ENCODE measurements at places on chromosomes 3 and 15.

GRCh38 chr15:34993877-34994276 lies 5.8 kb upstream of the ZNF770 start:
- DNase-seq: no peak

- no peak for DNase-seq
These were observed 16.7 kb upstream of the RAMAC start for GRCh38 chr15:82969353-82969752.

DNA sequence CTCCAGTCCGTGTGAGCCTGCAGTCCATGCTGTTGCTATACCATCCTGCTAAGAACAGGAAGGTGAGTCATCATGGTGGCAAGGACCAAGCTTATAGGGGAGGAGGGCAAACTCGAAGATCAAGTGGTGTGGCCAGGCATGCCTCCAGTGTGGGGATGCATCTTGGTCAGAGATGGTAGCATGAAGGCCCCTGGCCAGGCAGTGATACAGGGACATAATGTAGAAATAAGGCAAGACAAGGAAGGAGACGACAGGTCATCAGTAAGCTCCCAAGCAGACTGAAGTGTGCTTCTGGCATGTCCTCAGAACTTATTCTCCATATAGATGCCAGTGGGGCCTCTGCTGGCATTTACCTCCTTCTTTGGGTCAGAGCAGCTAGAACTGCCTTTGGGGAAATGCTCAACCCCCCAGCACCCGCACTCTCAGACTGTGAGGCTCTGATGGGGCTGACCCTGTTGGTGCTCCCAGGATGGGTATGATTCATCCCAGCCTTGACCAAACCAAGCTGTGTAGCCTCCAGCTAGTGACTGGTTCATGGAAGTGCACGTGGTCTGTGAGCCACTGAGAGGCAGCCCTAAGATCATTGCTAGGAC lies 52.5 kb upstream of the ATP2B2 start:
- no peak for DNase-seq

GRCh38 chr15:85702321-85703101 lies 92.2 kb downstream of the KLHL25 start:
- no peak for DNase-seq

DNA sequence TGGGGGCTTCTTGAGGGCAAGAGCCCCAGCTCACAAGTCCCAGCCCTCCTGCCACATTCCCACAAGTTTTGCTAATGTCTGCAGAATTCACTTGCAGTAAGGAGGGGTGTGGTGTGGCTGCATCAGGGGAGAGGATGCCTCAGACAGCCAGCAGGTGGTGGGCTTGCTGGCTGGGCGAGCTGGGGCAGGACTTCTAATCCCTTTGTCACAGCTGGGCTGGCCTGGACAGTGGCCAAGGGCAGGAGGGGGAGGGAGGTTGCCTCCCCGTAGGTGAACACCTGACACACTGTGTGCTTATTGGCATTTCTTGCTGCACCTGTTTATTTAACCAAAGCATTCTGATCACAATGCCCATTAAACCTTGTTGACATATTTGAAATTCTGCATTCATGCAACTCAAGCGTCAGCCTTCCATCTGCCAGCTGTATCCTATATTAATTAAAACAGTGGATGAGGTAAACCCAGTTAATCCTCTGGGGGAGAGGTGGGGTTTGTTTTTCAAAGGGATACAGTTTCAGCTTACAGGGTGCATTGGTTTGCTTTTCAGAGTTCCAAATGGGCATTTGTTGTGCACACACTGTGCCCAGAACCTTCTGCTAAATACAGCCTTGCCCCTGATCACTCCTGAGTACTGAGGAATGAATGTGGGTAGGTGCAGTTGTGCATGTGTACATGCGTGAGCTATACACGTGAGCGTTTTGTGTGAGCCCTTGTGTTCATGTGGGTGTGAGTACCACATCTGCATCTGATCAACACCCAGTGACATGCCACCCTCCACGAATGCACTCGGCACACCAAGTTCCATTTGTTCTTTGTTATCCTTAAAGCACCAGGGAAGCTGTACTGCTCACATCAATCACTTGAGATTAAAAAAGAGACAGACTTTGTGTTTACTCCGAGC lies 268.7 kb downstream of the XXYLT1 start:
- DNase-seq: no peak

- no peak for DNase-seq
These were observed 47.8 kb downstream of the BSN start for GRCh38 chr3:49602049-49602554.

DNA sequence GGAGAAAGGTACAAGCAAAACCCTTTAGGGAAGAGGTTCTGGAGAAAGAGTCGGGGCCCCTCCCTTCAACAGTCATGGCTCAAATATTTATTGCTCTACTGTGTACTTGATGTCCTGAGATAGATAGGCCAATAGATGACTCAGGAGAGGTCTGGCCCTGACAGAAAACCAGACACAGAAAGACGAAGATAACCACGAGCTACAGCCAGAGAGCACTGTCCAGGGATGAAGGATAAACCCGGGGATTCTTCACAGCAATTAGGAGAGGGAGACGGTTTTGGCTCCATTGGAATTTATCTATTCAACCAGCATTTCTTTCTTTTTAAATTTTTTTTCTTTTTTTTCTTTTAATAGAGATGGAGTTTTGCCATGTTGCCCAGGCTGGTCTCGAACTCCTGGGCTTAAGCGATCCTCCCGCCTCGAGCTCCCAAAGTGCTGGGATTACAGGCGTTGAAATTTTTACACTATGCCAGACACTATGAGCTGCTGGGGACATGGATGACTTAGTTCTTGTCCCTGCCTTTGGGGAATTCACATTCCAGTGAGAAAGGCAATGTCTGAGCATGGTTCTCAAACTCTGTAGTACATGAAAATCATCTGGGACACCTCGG lies 4.6 kb upstream of the CIDEC start:
- DNase-seq: no peak

DNA sequence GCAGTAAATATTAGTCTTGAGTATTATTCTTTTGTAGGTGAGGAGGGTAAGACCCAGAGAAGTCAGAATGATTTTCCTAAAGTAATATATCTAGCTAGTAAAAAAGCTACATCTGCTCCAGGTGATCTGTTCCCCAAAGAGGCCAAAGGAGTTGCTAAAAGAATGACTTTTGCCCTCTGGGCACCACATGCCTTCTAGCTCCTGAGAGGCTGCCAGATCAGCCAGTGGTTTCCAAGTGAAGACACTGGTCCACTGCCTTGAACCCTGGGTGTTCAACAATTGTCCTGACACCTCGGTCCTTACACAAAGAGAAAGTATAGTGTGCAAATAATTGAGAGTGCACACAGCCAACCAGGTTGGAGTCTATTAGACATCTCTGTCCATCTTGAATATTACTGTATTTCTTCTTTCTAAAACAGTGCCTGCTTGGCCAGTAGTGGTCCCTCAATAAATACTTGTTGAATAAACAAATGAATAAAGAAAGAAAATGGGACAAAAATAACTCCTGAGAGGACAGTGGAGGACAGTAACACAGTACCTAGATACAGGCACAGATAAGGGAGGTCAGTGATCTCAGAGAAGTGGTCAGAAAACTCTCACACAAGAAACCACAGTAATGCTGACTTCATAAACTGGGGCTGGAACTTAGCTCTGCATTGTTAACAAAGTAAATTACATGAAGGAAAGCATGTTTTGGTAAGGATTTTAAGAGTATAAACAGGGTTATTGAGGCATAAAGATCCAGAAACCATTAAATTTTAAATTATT lies 56.6 kb upstream of the CSTA start:
- DNase-seq: no peak

- no peak for DNase-seq
These were observed 3.6 kb upstream of the NCK1 start for GRCh38 chr3:136858381-136858780.

GRCh38 chr3:116512281-116512680 lies 67.0 kb upstream of the LSAMP start:
- no peak for DNase-seq

- no peak for DNase-seq
These were observed 200.9 kb upstream of the EIF1B start for GRCh38 chr3:40108643-40109042.

DNA sequence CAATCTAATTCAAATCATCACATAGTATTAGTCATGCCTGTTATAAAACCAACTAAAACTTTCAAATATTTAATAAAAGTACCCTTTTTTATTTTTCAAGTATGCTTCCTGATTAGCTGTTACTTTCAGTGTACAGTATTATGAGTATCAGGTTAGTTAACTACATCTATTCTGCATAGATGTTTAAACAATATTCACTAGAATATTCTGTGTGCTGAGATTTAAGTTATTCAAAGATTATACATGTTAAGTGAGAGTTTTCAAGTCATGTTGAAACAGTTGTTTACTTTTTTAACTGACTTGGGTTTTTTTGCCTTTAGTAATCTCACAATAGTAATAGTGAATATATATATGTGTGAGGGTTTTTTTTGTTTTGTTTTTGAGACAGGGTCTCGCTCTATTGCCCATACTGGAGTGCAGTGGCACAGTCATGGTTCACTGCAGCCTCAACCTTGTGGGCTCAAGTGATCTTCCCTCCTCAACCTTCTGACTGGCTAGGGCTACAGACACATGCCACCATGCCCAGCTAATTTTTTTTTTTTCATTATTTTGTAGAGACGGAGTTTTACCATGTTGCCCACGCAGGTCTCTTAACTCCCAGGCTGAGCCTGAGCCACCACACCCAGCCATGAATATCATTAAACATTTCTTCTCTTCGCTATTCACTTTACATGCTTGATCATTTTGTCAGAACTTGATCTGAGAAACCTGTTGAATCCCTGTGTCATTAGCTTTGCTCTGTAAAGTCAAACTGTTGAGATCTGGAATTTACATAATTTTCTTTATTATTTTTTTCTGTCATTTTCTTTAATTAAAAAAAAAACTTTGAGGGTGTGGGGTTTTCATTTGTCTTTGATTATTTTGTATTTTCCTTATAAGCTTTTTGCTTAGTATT lies 286.2 kb upstream of the UBE2E1 start:
- DNase-seq: no peak

DNA sequence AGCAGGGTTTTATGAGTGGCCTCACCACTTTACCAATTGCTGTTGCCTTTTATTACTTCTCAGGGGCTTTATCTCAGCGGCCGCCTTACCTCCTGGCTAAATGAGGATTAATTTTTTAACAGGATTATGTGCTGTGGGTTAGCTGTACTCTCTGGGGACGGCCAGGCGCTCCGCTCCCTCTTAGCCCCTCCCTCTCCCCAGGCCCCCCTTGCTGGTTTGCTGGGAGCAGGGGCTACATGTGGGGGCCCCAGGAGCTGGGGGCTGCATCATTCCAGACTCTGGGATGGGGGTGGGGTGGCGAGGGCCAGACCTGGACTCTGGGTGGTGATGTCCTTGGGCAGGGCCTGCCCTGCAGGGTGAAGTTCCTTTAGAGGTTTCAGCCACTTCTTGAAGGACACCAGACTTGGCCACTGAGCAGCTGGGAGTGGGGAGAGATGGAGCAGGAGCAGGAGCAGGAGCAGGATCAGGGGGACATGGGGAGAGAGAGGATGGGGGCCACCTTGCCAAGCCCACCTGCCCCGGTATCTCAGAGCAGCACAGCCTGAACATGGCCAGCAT lies 196.1 kb downstream of the GOLGA6L6 start:
- DNase-seq: no peak

DNA sequence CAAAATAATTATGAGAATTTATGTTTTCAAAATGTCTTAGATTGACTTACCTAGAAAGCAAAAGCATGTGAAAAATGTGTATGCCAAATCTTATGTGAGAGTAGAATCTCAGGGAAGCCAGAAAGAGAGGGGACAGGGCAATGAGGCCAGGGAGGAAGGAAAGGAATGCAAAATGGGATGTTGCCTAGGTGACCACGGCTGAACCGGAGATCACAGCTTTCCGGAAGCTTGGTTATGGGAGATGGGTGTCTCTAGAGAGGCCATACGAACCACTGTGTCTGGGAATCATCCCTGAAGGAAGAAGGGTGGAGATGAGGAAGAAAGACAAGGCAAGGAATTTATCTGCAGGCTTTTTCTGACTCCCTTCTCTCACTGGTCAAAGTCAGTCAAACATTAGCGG lies 76.0 kb downstream of the SUCLG2 start:
- DNase-seq: no peak

GRCh38 chr15:76565366-76565765 lies 228.8 kb downstream of the ISL2 start:
- no peak for DNase-seq

DNA sequence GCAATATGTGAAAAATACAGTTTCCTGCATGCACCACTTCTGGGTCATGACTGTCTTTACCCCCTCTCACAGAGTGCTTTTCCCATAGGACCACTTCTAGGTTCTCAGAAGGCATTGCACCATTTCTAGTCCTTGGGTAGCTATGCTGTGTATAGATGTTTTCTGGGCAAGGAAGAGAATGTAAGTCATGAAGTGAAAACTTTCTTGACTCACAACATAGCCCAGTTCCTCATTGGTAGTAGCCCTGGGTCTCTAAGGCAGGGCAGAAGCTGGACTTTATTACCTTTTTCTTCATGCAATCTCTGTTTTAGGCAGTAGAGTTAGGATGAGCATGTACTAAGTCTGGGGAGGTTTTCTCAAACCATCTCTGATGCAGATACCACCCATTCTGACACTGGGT lies 203.1 kb downstream of the EPHB1 start:
- DNase-seq: no peak

DNA sequence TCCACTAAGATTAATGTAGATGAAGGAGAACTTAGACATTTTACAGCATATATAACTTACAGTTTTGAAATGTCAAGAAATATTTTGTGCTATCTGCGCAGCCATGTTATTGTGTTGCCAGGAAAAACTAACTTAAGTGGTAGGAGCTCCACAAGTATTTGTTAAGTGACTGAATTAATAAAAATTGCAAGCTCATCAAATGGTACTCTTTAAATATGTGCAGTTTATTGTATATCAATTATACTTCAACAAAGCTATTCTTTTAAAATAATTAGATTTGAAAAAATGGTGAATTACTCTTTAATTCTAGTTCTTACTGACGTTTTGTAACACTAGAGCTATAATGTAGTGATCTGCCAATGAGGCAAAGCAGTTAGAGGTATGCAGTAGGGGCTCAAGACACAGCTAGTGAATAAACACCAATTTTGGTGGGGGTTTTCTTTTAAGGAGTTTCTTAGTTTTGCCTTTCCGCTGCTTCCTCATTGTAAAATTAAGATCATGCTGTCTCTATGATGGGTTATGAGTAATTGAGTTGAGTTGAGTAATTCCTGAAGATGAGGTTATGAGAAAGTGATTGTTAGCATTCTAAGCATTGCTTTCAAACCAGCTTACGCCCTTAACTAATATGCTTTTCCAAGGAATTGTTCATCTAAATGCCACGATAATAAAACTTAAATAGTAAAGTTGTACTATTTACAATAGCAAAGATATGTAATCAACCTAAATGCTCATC lies 10.9 kb upstream of the LXN start:
- DNase-seq: no peak

- DNase-seq: no peak
These were observed 2.6 kb upstream of the TCF12 start for GRCh38 chr15:56915888-56916287.

Data from activated T-helper 9 cell treated with anti-CD3 and anti-CD28 coated beads, Interleukin-2, amount 50 U/mL, for 16 hours (primary cell).